Renal cortical epithelial cell (primary cell): ENCODE measurements at places on chromosomes 2 and 18. TPM values are rescaled to one million over a fixed set of nuclear protein-coding genes. Genes with fewer than 3 reads are reported as not detected.
A peak's percentile ranks its signal among the peaks of the same experiment; 100 is the strongest.

GRCh38 chr2:115739574-115739973, 1297.1 kb downstream of the DPP10 start:
- DNase-seq = no peak

The ABCB11 gene
- not detected in 2 replicates for total RNA-seq

GRCh38 chr2:42856891-42857632, 64.7 kb upstream of the HAAO start:
- peak; percentile 28 for DNase-seq

GRCh38 chr2:32342801-32343200, 14.0 kb upstream of the BIRC6 start:
- DNase-seq = no peak

- peak; percentile 41 for DNase-seq
Observed at GRCh38 chr2:122843503-122843902, 1088.1 kb downstream of the TSN start.

DNA sequence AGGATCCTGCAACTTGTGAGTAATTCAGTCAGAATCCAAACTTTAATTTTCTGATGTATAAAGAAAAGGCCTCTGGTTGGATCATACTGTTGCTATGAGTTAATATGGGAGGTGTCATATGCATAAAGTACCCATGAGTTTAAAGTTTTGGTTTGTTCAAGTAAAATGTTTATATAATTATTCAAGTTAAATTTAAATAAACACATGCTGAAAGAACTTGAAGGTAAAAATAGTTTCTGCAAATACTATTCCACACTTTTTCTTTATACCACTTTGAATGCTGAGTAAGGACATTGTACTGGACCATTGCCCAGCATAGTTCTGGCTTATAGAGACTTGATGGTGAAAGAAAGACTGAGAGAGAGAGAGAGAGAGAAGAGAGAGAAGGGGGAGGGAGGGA, 30.7 kb downstream of the PKP4 start:
- DNase-seq = peak; percentile 40
